ENCODE measurements at places on chromosomes 3 and 15.

- no peak for DNase-seq
Observed at GRCh38 chr3:100634493-100635272, 25.3 kb downstream of the ADGRG7 start.

- DNase-seq, result no peak
Observed at GRCh38 chr3:185210621-185211142, 43.2 kb downstream of the EHHADH start.

DNA sequence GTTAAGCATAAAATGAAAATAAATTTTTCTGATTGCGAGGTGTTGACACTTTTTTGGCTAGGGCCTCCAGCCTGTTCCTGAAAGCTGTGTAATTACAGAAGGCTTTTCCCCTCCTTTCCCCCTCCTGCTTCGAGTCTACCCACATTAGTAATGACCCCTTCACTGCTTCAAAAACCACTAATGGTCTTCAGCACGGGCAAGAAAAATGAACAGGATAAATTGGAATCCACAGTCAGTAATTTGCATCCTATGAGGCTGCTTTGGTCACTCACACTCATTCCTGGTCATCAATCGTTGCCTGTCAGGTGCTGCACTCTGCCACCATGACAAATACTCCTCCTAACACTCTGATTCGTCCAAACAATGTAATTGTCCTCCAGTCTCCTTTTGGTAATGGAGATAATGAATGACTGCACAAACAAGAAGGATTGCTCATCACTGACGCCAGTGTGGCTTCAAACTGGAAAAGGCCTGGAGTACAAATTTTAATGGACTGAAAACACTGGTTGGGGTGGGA lies 148.6 kb downstream of the MEIS2 start:
- peak; percentile 19 for DNase-seq

- DNase-seq, result no peak
Observed at GRCh38 chr3:46092702-46093080, 65.4 kb upstream of the XCR1 start.

DNA sequence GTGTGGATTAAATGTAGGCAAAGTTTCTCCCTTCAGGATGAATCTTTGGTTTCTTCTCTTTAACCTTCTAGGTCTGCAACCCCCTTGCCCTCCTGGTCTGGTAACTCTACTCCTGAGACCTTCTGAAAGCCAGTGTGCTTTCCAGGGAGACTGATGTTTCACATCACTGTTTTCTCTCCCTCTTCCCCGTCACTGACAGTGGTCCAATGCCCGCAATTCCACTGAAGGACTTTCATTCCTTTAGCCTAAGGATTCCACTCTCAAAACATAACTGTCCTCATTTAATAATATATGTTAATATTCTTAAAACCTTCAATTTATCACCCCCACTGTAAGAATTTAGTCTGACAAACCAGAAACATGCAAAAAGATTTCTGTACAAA lies 101.5 kb upstream of the CPNE4 start:
- DNase-seq, result no peak

- no peak for DNase-seq
Observed at GRCh38 chr3:37143821-37144220, 30.6 kb downstream of the LRRFIP2 start.

DNA sequence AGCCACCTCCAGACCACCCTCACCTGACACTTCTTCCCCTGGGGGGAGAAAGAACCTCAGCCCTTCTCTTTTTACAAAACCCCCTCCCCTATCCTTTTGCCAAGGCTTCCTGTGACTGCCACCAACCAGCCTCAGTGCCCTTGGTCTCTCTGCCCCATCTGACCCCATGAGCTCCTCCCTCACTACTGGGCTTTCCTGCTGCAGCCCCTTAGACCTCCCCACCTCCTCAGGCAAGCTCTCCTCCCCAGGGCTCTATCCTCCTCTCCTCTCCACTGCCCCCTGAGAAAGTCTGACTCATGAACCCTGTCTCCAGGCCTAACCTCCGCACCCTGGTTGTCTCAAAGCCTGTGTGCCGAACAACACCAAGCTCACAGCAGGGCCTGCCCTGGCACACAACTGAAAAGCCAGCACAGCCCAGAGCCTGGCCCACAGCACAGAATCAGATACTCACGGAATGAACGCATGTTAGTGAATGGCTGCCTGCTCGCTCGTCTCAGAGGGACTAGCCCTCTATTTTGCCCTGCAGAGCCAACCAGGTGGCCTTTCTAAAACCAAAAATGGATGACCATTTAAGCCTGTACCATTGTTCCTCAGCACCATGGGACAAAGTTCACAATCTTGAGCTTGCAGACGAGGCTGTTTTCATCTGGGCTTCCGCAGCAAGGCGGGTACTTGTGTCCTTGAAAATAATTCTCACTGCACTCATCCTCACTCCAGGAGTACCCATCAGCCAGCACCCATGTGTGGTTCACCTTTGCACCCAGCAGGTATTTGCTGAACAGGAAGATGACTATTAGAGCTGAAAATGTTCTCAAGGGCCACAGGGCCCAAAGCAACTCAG lies 1.7 kb downstream of the CHDH start:
- no peak for DNase-seq

DNA sequence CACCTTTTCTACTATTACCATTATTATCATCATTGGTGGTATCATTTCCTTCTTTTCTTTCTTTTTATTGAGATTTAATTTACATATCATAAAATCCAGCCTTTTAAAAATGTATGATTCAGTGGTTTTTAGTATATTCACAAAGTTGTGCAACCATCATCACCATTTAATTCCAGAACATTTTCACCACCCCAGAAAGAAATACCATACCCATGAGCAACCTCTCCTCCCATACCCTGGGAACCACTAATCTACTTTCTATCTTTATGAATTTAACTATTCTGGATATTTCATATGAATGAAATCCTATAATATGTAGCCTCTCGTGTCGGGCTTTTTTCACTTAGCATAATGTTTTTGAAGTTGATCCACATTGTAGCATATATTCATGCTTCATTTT lies 29.1 kb downstream of the AAGAB start:
- no peak for DNase-seq

- DNase-seq, result no peak
Observed at GRCh38 chr15:25543196-25543595, 104.4 kb upstream of the UBE3A start.

DNA sequence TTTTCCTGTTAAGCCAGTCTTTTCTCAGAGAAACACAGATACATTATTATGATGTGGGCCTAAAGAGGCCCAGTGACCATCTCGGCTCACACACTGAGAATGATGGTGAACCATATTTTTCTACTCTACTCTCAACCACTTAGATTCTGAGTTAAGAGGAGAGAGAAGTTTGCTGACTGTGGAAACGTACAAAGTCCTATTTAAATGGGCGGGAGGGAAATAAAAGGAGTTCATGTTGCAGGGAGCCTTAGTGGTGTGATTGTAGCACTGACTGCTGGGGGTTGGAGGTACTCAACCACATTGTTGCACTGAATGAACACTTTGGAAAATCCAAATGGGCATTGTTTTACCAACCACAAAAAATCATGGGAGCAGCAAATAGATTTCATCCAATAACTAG lies 51.0 kb downstream of the ATP8B4 start:
- DNase-seq, result no peak

- no peak for DNase-seq
Observed at GRCh38 chr3:60953351-60953750, 297.9 kb downstream of the FHIT start.

- DNase-seq, result no peak
Observed at GRCh38 chr3:74053970-74054516, 429.3 kb upstream of the PDZRN3 start.

- no peak for DNase-seq
Observed at GRCh38 chr15:66474135-66474534, 23.4 kb downstream of the SNAPC5 start.
